AG08396 (cell line): ENCODE measurements at places on chromosomes 3 and 15.

- DNase-seq = no peak
These were observed 19.2 kb upstream of the RPL14 start for GRCh38 chr3:40437889-40438288.

- DNase-seq = no peak
These were observed 60.2 kb downstream of the SYNPR start for GRCh38 chr3:63338351-63338750.

- DNase-seq = no peak
These were observed 40.8 kb upstream of the CD47 start for GRCh38 chr3:108131475-108132134.

GRCh38 chr15:78049691-78050440 is 27.6 kb downstream of the TBC1D2B start:
- DNase-seq = peak; percentile 56

DNA sequence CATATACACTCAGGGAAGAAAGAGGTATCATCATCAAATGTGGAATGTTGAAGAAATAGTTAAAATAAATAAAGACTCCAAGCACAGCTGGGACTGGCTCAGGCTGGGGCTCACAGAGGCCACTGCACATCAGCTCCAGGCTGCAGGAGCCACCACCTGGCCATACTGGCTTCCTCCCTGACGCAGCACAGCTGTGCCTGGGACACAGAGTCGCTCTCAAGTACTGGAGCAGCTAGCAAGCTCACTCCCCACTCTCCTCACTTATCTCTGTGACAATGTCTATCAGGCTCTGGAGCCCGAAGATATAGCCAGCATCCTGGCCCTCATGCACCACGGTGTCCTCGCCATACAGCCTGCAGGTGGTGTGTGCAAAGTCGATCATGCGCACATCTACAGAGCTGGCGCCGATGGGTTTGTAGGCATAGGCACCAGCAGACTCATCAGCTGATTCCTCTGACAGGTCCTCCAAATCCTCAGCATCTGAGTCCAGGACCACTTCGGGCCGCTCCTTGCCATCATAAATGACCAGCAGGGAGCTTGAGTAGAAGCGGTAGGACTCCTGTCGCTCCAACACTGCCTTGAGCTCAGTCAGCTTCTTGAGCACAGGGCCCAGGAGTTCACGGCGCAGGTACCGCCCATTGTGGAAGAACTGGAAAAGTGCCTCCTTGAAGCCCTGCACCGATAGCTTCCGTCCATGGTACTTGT is 2.5 kb upstream of the NCKIPSD start:
- DNase-seq = peak; percentile 50

DNA sequence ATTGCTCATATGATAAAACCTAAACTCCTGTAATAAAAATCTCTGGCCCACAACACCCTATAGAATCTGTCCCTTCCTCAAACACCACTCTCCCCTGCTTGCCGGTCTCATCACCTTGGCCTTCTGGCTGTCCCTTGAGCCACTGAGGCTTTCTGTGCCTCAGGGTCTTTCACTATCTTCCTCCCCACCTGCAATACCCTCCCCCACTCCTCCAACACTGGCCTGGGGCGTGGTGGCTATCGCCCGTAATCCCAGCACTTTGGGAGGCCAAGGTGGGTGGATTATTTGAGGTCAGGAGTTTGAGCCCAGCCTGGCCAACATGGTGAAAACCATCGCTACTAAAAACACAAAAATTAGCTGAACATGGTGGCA is 3.3 kb upstream of the CSK start:
- no peak for DNase-seq

DNA sequence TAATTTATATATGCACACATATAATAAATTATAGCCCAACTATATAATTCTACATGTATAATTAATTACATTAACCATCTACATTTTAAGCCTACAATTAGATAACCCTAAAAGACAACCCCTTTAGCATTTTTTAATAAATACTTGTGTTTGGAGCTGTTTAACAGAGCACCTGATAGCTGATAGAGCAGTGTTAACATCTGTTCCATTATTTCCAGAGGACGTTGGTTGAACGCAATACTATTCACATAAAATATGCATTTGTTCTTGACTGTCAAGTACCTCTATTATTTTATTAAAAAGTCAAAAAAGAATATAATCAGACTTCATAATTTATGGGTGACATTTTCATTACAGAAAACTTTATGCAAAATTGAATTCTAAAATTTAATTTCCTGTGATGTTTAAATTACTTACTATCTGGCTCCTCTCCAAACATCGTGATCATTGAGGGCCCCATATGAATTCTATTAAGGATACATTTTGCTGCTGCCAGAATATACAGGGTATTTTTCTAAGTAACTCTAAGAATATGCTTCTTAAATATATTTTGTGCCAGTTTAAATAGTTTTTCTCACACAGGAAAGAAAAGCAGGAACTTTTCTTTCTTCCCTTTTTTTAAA is 234.3 kb downstream of the SHOX2 start:
- no peak for DNase-seq

DNA sequence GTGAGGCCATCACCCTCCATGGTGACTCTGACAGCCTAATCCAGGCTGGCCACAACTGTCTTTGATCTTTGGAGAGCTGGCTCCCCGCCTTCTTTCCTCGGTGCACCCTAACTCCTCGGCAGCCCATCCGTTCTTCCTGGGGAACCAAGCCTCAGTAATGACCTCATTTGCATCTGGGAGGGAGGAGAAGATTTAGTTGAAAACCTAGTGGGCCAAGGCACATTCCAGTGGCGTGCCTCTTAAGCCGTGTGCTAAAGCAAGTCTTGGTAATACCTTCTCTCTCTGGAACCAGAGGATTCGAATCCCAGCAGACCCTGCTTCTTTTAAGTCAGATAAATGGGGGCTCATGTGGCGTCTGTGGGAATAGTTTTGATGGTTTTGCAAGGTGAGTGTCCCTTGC is 233.1 kb downstream of the EBLN2 start:
- no peak for DNase-seq
